ENCODE measurements at places on chromosomes 7 and 10.

DNA sequence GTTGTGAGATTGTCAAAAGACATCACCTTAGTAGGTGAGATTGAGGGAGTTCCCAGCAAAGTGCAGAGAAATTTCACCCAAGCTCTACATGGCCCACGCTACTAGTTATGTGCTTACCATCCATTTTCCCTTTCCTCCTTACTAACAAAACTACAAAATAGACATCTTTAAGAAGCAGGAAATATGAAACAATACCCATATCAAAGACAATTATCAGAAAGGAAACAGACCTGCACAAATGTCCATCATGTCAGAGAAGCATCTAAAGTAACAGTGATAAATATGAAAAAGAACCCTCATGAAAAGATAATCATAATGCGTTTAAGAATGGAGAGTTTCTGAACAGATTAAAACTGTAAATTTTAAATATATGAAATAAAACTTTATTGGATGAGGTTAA lies 28.2 kb downstream of the GIMAP4 start:
- H3K27ac ChIP-seq, result no peak overlapping the region
- no peak for DNase-seq
- H3K4me1 ChIP-seq, result no peaks in the 10 kb centered on the region
- no peak overlapping the region for H3K4me3 ChIP-seq
- no peaks in the 10 kb centered on the region for H3K36me3 ChIP-seq

DNA sequence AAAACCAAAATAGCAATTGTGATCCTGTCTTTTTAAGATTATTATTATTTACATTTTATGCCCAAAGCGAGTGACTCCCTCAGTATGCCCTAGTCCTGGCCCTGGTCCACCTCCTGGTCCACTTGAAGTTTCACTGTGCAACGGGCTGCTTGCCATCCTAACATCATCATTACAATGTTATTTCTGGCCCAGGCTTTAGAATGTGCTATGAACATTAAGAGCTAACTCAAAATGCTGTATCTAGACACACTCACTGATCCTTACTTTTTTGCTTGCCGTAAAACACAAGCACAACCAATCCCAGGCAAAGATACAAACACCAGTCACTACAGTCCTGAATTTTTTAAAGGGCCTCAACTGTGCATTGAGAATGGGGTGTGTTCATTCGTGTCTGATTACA lies 38.4 kb downstream of the RHOBTB1 start:
- H3K4me3 ChIP-seq, result no peak overlapping the region
- no peak for DNase-seq
- peaks cover 3% of the 10 kb centered on the region for H3K36me3 ChIP-seq

DNA sequence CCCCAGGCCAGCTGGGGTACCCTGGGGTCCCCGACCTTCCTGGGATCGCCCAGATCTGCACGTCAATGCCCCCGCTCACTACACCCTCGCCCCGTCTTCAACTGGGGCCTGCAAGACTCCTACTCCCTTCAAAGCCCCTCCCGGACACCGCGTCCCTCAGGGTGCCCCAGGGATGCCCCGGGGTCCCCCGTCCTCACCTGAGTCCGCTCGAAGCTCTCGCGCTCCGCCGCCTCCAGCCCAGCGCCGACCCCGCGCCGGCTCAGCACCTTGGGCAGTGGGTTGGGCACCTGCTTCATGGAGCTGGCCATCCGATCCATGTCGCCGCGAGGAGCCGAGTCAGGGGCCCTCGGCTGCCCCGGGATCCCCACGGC lies at the start of gene HIP1:
TSS of gene HIP1 (minus strand) at position 338 of the 371 bp plus-strand sequence. CDS start at position 317, 21 bp downstream.
- H3K36me3 ChIP-seq, result no peaks in the 10 kb centered on the region
- H3K27ac ChIP-seq, result peak within 1 kb of the TSS; percentile 35
- DNase-seq, result no peak
- H3K4me1 ChIP-seq, result peaks cover 10% of the 10 kb centered on the region
- no peaks in the 10 kb centered on the region for H3K27me3 ChIP-seq

DNA sequence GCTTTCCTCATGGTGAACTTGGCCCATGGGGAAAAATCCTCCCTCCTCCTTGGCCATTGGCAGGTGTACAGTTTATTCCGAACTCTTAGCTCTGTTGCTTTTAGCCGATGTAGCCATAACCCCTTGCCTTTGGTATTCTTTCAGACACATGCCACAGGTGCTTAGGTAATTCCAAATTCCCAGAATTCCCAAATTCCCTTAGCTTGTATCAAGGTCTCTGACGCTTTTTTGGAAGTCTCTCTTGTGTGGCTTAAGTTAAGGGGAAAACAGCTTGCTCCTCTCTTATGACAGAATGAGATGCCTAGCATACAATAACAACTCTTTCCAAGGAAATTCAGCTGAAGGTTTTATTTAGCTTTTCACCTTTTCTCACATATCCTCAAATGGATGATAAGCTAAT lies 68.0 kb downstream of the SUGCT start:
- no peaks in the 10 kb centered on the region for H3K27me3 ChIP-seq
- no peak for DNase-seq
- no peaks in the 10 kb centered on the region for H3K36me3 ChIP-seq
- H3K4me3 ChIP-seq, result no peak overlapping the region

DNA sequence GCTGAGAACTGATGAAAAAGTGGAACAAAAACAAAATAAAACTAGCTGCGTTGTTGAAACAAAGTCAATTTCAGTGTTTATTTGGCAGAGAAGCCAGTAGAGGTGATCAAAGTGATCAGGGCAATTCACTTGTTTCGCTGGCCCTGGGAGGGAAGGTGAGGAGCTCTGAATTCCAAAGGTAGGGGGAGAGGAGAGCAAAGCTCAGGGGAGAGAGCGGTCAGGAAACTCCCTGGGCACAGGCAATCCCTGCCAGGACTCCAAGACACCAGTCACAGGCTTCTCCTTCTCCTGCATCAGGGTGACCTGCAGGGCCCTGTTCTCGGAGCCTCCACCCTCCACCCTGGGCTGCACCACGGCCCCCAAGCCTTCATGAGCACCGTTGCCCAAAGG lies 6.8 kb upstream of the KIAA1217 start:
- H3K36me3 ChIP-seq, result no peaks in the 10 kb centered on the region
- H3K4me3 ChIP-seq, result no peak overlapping the region
- no peak for DNase-seq
- H3K27ac ChIP-seq, result no peak overlapping the region
- peaks cover 4% of the 10 kb centered on the region for H3K27me3 ChIP-seq

DNA sequence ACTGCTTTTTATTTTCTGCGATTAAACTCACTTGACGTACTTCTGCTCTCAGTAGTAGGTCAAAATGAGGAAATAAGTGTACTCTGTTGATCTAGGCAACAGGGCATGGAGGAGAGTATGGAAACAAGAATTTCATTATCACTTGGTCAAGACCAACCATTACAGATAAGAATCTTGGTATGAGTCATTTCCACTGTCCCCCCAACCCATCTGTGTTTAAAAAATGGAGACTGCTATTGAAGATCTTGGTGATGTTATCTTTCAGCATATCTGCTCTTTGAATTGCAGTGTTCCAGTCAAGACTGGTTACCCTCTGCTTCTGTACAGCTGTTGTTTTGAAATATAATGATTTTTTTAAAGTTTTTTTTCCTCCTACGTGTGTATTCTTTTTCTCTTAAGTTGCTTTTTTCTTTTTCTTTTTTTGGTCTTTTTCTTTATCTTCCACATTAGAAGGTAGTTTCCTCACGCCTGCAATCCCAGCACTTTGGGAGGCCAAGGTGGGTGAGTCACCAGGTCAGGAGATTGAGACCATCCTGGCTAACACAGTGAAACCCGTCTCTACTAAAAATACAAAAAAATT lies 11.7 kb downstream of the STAM start:
- H3K36me3 ChIP-seq, result peaks cover 13% of the 10 kb centered on the region
- H3K4me1 ChIP-seq, result no peaks in the 10 kb centered on the region
- H3K4me3 ChIP-seq, result no peak overlapping the region
- H3K27ac ChIP-seq, result no peak overlapping the region
- DNase-seq, result no peak

DNA sequence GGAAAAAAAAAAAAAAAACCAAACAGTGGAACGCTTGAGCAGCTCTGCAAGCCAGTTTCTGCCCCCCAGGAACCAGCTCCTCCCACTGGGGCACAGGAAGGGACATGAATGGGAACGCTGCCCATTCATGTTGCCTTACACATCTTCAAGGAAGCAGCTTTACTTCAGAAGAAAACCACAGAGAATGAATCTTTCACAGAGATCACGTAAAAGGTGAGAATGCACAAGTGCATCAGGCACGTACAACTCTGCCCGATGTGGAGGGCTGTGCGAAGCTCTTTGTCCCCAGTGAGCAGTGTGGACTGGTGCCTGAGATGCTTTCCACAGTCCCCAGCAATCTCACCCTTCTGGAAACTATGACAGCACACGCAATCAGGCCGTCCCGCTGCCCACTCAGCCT lies 106.2 kb downstream of the DLG5 start:
- no peak for DNase-seq
- peaks cover 53% of the 10 kb centered on the region for H3K36me3 ChIP-seq
- H3K4me3 ChIP-seq, result peak overlapping the region; percentile 1

DNA sequence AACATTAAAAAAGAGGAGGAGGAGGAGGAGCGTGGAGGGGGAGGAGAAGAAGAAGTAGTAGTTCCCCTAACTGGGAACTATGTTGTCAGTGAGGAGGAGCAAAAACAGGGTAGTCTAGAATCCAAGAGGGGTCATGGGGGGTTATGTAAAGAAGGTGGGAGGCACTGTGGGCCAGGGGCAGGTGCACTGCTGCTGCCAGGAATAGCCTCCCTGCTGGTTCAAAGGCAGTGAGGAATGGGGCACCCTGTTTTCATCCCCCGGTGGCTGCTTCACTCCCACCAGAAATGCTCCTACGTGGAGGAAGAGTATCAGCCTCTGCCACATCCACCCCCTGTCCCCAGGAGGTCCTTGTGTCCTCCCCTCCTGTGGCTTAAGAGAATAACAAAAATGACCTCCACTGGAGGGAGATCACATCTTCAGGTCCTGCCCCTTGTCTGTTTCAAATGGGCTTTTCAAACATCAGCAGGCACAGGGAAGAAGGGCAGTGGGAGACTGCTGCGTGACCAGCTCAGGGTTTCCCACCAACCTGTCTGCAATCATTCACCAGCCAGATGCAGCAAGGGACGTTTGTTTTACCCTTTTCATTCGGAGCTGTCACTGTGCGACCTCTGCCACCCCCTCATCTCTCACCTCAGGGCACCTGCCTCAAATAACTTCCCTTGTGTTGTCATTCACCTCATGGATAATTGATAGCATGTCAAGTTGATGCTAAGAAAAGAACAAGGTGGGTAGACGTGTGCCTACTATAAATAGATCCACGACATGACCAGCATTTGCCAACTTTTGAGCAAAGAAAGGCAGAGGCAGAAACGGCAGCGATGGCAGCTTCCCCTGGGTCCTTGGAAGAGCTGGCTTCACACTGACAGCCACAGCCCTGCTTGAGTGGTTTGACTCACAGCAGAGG lies 92.6 kb downstream of the DGKI start:
- H3K36me3 ChIP-seq, result no peaks in the 10 kb centered on the region
- H3K4me1 ChIP-seq, result peaks cover 17% of the 10 kb centered on the region
- DNase-seq, result no peak
- H3K27ac ChIP-seq, result peak overlapping the region; percentile 6

GRCh38 chr7:65749518-65749917 lies 123.4 kb upstream of the VKORC1L1 start:
- peak overlapping the region; percentile 98 for H3K4me3 ChIP-seq
- no peak overlapping the region for H3K27ac ChIP-seq
- no peaks in the 10 kb centered on the region for H3K36me3 ChIP-seq
- peaks cover 2% of the 10 kb centered on the region for H3K4me1 ChIP-seq
- H3K27me3 ChIP-seq, result no peaks in the 10 kb centered on the region
- DNase-seq, result no peak

GRCh38 chr10:93867525-93867924 lies 26.3 kb upstream of the SLC35G1 start:
- H3K4me3 ChIP-seq, result no peak overlapping the region
- H3K36me3 ChIP-seq, result no peaks in the 10 kb centered on the region
- no peak overlapping the region for H3K27ac ChIP-seq
- no peak for DNase-seq
- H3K4me1 ChIP-seq, result no peaks in the 10 kb centered on the region

DNA sequence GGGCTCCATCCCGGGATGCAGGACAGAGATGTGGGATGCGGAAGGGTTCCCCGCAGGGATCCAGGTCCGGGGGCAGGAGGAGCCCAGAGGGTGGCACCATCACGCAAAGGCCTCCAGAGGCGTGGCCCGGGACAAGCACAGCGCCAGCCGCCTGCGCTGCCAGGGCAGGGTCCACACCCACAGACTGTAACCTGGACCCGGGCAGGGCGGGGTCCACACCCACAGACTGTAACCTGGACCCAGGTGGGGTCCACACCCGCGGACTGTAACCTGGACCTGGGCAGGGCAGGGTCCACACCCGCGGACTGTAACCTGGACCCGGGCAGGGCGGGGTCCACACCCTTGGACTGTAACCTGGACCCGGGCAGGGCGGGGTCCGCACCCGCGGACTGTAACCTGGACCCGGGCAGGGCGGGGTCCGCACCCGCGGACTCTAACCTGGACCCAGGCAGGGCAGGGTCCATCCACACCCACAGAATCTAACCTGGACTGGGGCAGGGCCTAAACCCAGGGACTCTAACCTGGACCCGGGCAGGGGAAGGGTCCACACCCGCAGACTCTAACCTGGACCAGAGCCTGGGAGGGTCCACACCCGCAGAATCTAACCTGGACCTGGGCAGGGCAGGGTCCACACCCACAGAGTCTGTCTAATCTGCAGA lies 37.5 kb upstream of the SUN1 start:
- no peak overlapping the region for H3K27ac ChIP-seq
- no peaks in the 10 kb centered on the region for H3K27me3 ChIP-seq
- no peak for DNase-seq
- no peak overlapping the region for H3K4me3 ChIP-seq
- no peaks in the 10 kb centered on the region for H3K4me1 ChIP-seq

GRCh38 chr7:128447941-128448564 lies 7.6 kb upstream of the HILPDA start:
- no peaks in the 10 kb centered on the region for H3K36me3 ChIP-seq
- no peaks in the 10 kb centered on the region for H3K27me3 ChIP-seq
- DNase-seq, result no peak
- H3K4me1 ChIP-seq, result no peaks in the 10 kb centered on the region
- H3K27ac ChIP-seq, result no peak overlapping the region

DNA sequence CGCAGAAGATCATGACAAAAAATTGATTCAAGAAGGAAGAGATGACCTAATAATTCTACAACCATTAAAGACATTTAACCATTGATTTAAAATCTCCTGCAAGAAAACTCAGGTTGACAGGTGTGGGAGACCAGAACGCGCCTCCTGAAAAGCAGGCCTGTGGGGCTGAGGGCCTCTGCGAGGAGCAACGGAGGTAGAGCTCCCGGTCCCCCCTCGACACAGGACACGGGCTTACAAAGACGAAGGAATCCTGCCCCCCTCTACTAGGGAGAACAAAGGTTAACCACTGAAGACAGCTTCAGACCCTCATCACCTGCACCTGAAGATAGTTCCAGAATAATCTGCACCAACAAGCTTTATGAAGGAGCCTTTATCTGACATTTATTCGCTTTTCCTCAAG lies 55.9 kb upstream of the INPP5A start:
- peaks cover 24% of the 10 kb centered on the region for H3K4me1 ChIP-seq
- no peak for DNase-seq
- no peak overlapping the region for H3K4me3 ChIP-seq
- no peaks in the 10 kb centered on the region for H3K27me3 ChIP-seq
- H3K27ac ChIP-seq, result no peak overlapping the region
- H3K36me3 ChIP-seq, result no peaks in the 10 kb centered on the region
